H4 (cell line): ENCODE measurements at places on chromosomes 4 and X. TPM values are rescaled to one million over a fixed set of nuclear protein-coding genes. Genes with fewer than 3 reads are reported as not detected.

The USP17L13 gene
- not detected in 2 replicates for total RNA-seq

The SPANXA2 gene
- 160 and 223 TPM in 2 replicates for total RNA-seq

The DRP2 gene
- 0.14 TPM in 1 of 2 replicates, not detected in the other for total RNA-seq

The ENAM gene
- not detected in 2 replicates for total RNA-seq

The PLAC8 gene
- 17.0 and 18.2 TPM in 2 replicates for total RNA-seq

The TNMD gene
- total RNA-seq: not detected in 2 replicates

The DGKK gene
- total RNA-seq: not detected in 2 replicates

The VEGFD gene
- total RNA-seq: 0.23 and 0.86 TPM in 2 replicates

The SCML2 gene
- total RNA-seq: 6.3 and 6.7 TPM in 2 replicates

The GPR34 gene
- not detected in 2 replicates for total RNA-seq

The VCX3B gene
- total RNA-seq: 296 and 316 TPM in 2 replicates

The GRXCR1 gene
- total RNA-seq: not detected in 2 replicates

The C4orf51 gene
- not detected in 2 replicates for total RNA-seq

The GAGE12H gene
- total RNA-seq: not detected in 2 replicates

The TTC29 gene
- total RNA-seq: not detected in 2 replicates

The CPE gene
- 18.5 and 21.4 TPM in 2 replicates for total RNA-seq

The UGT2B15 gene
- total RNA-seq: not detected in 2 replicates

The PLP1 gene
- total RNA-seq: 0.02 TPM in 1 of 2 replicates, not detected in the other

The JADE3 gene
- 4.6 and 5.6 TPM in 2 replicates for total RNA-seq

The GSX2 gene
- total RNA-seq: not detected in 2 replicates

The LAMP2 gene
- total RNA-seq: 135 and 214 TPM in 2 replicates

The F11 gene
- not detected in 2 replicates for total RNA-seq

The SSX2B gene
- total RNA-seq: 2.3 and 2.7 TPM in 2 replicates

The ADGRG2 gene
- total RNA-seq: 0.58 and 1.2 TPM in 2 replicates

The TEX13B gene
- not detected in 2 replicates for total RNA-seq

The FSTL5 gene
- 0.12 and 0.14 TPM in 2 replicates for total RNA-seq

The F8A2 gene
- not detected in 2 replicates for total RNA-seq

The THOC2 gene
- total RNA-seq: 37.7 and 39.6 TPM in 2 replicates

The BEX4 gene
- 0.27 and 0.68 TPM in 2 replicates for total RNA-seq

The PFKFB1 gene
- total RNA-seq: not detected in 2 replicates

The TECRL gene
- not detected in 2 replicates for total RNA-seq

The RAB39B gene
- 1.6 and 2.6 TPM in 2 replicates for total RNA-seq

The ARR3 gene
- total RNA-seq: not detected in 2 replicates

The SOD3 gene
- total RNA-seq: 1.6 TPM in 1 of 2 replicates, not detected in the other

The CT45A2 gene
- total RNA-seq: not detected in 2 replicates

The GC gene
- total RNA-seq: not detected in 2 replicates

The TMEM156 gene
- 1.3 and 2.7 TPM in 2 replicates for total RNA-seq

The LIMCH1 gene
- total RNA-seq: 24.5 and 25.3 TPM in 2 replicates

The RAB40AL gene
- total RNA-seq: not detected in 2 replicates

The OTUD6A gene
- not detected in 2 replicates for total RNA-seq

The GALNTL6 gene
- total RNA-seq: not detected in 2 replicates

The ITGB1BP2 gene
- total RNA-seq: 1.4 TPM in 1 of 2 replicates, not detected in the other

The COL4A6 gene
- total RNA-seq: 0.21 and 0.58 TPM in 2 replicates

The EXOC1L gene
- total RNA-seq: not detected in 2 replicates

The GABRG1 gene
- 1.0 TPM in 2 replicates for total RNA-seq
